ENCODE measurements at places on chromosomes 3 and 15.

DNA sequence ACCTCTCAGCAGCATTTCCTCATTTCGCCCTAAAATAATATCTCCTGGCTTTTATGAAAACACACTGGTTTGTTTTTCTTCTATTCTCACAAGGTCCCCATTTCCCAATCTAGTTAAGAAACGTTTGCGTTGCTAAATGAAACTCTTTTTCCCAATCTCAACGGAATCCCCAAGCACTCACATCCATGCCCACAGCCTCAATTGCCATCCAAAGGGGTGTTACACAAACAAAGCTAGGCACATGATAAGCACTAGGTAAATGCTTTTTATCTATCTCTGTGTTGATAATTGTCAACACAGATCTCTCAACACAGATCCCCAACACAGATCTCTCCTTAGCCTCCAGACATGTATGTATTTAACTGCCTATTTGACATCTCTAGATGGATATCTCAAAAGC lies 35.2 kb upstream of the TF start:
- no peak for DNase-seq

GRCh38 chr3:72724070-72724469 lies 124.2 kb downstream of the SHQ1 start:
- DNase-seq, result no peak

- DNase-seq, result no peak
These were observed 36.7 kb downstream of the SLC28A1 start for GRCh38 chr15:84921121-84921520.

- no peak for DNase-seq
These were observed 495 bp upstream of the MYEF2 start for GRCh38 chr15:48178648-48178931.

GRCh38 chr3:54572197-54572895 lies 355.5 kb downstream of the LRTM1 start:
- DNase-seq, result no peak

- peak; percentile 66 for DNase-seq
These were observed 61.0 kb downstream of the KLF13 start for GRCh38 chr15:31387479-31388118.

GRCh38 chr3:141388823-141389621 lies 20.7 kb downstream of the ZBTB38 start:
- DNase-seq, result no peak

DNA sequence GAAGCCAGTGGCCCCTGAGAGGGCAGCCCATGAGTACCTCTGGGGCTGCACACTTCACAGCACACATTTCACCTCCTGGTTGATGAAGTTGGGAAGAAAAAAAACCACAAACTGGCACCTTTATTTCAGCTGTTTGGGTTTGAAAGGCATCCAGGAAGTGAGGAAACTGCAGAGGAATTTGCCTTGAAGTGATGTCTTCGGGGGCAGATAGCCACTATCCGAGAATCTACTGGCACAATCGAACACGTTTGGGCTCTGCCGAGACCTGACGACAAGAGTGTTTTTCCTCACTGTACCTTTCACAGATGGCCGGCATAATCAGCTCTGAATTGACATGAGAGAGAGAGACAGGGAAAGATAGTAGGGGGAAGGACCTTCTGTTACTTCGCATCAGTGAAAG lies 59.7 kb downstream of the LRIG1 start:
- DNase-seq, result no peak

- DNase-seq, result no peak
These were observed 161.0 kb downstream of the FOXB1 start for GRCh38 chr15:60165111-60165510.

- DNase-seq, result no peak
These were observed 67.4 kb upstream of the ST8SIA2 start for GRCh38 chr15:92326236-92326635.

DNA sequence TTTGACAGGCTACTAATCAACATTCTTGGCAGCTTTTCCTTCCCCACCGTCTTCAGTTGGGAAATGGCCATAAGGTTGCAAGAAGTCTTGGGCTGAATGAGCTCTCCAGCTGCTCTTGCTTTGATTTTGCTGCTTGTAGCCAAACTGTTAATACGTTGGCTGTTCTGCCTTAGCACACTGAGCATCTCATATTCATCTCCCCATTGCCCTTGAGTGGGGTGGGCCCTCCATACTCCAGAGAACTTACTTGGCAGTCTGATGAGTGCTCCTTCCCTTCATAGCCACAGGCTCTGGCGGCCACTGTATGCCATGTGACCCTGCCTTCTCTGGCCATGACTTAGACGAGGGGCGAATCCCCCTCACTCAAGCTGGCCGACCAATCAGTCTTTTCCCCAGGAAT lies 25.8 kb upstream of the PAQR5 start:
- no peak for DNase-seq

DNA sequence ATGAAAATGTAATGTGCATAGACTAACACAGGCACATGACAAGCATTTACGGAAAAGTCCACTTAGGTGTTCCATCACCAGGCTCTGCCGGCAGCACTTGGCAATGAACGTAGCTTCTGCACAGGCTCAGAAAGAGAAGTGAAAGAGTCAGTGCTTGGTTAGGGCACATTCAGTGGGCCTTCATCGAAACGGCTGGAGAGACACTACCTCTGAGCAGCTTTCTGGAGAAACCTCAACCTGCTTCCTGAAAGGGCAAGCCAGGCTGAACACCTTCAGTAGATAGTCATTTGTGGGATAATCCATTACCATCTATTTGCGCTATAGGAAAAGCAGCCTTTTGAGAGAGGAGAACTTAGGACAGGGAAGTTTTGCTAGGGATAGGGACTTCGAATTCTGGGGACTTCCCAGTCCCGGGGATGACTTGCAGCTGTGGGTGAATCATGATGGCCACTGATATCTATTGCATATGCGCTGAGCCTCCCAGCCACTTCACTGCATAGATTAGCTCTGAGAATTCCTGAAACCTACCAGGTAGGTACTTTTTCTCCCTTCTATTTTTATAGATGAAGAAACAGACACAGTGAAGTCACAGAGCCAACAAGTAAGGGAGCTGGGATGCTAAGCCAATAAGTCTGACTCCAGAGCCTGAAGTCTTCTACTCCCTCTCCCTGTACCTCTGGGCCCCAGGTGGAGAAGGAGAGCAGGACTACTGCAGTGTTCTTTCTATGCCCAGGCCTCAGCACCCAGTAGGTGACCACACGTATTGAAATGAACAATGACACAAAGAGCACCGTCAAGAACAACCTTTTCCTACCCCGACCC lies 4.2 kb upstream of the SH2D7 start:
- DNase-seq, result peak; percentile 36

DNA sequence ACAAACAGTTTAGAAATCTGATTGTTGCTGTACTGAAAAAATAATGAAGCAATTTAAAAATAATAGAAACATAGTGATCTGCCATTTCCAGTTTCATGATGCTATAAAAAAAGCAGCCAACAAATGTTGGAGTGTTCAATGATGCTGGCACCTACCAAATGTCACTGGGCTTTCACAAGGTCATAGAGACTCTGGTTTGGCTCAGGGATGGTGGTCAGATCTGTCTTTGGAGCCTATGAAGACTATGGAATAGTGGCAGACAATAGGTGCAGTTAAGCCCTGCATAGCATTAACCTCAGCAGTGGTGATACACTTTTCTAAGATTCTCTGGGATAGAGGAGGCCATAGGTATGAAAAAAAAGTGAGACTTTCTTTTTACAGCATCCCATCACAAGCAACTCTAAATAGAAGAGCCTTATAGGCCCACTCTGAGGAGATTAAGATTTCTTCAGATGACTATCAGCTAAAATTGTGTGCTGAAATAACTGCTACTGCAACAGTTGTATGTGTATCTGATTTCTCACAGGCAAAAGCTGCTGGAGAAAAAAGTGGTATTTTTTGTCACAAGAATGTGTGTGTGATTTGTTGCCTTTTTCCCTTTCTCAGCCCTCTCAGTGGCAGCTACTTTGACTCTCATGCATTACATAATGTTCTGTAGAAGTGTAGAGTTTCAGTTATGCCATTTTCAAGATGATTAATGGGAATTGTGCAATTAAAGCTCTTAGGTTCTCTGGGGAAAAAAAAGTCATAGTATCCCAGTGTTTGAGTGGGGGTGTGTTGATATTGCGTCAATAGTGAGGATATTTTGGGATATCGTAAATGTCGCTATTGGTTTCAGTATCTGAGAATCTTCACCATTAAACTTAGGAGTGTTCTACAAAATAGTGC lies 137.4 kb downstream of the MBNL1 start:
- DNase-seq, result no peak

GRCh38 chr3:149975919-149976318 lies 5.2 kb upstream of the PFN2 start:
- no peak for DNase-seq

DNA sequence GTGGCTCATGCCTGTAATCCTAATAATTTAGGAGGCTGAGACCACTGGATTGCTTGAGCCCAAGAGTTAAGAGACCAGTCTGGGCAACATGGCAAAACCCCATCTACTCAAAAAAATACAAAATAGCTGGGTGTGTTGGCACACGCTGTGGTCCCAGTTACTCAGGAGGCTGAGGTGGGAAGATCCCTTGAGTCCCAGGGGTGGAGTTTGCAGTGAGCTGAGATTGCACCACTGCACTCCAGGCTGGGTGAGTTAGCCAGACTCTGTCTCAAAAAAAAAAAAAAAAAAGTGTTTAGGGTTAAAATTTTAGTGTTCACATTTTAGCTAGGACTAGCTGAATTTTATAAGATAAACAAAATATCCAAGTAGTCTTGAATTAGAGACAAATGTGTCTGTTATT lies 1340.1 kb upstream of the EPHA6 start:
- DNase-seq, result no peak

GRCh38 chr3:173939331-173939730 lies 541.8 kb downstream of the NLGN1 start:
- no peak for DNase-seq

DNA sequence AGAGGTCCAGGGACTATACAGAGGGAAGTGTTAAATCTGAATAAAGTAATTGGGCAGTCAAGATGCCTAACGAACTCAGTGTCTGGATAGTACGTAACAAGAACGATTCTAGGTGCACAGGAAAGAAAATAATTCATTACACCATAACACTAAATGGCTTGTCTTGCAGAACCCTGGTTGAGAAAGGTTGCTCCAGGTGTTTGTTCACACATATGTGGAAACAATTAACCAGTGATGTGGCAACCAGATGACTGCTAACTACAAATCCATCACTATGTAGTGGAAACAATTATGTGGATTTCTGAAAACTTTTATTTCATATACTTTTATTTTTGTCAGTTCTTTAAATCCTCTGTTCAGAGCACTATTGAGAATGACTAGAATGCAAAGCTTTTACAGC lies 10.4 kb upstream of the HDC start:
- DNase-seq, result no peak

GRCh38 chr3:150259526-150260397 lies 148.3 kb upstream of the TSC22D2 start:
- no peak for DNase-seq

DNA sequence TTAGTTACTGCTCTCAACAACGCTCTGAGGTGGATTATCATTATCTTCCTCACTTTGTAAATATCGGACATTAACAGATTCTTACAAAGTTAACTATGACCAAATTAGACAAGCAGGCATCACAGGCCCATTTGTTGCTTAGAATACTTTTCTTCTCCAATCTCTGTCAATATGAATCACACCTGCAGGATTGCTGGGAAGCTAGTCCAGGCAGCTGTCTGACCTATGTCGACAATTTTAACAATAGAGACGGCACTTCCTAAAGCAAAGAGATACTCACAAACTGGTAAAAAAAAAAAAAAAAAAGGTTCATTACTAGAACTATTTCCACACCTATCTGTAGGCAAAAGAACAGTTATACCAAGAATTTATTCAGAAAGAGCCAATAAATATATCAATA lies 85.3 kb downstream of the DPH6 start:
- no peak for DNase-seq

GRCh38 chr15:66095871-66096687 lies 157.5 kb downstream of the MEGF11 start:
- DNase-seq, result no peak

DNA sequence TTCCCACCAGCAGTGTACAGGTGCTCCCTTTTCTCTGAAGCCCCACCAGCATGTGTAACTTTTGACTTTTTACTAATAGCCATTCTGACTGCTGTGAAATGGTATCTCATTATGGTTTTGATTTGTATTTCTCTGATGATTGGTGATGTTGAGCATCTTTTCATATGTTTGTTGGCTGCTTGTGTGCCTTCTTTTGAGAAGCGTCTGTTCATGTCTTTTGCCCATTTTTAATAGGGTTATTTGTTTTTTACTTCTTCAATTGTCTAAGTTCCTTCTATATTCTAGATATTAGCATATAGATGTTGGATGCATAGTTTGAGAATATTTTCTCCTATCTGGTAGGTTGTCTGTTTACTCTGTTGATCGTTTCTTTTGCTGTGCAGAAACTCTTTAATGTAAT lies 14.6 kb downstream of the ACTC1 start:
- no peak for DNase-seq

GRCh38 chr3:159356606-159357005 lies 554.8 kb downstream of the MFSD1 start:
- DNase-seq, result no peak

- DNase-seq, result no peak
These were observed 1.2 kb downstream of the C3orf85 start for GRCh38 chr3:109137761-109138160.

DNA sequence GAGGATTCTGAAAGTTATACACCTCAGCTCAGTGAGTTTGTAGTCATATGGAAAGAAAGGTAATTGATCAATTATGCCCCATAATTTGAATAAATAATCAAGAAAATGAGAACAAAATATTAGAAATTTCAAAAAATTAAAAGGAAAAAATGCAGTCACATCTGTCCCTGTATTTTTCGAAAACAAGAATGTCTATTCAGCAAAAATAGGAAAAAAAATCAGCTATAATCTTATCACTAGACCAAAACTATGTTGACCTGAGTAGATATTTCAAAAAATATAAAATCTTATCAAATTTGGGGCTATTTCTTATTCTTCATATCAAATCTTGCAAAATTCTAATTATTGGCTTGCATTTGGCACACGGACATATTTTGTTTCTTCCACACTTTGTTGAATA lies 501.2 kb upstream of the CNTN3 start:
- no peak for DNase-seq

- DNase-seq, result no peak
These were observed 110.7 kb upstream of the C3orf80 start for GRCh38 chr3:160114355-160114995.

GRCh38 chr15:42193383-42193782 lies 14.7 kb downstream of the VPS39 start:
- no peak for DNase-seq

DNA sequence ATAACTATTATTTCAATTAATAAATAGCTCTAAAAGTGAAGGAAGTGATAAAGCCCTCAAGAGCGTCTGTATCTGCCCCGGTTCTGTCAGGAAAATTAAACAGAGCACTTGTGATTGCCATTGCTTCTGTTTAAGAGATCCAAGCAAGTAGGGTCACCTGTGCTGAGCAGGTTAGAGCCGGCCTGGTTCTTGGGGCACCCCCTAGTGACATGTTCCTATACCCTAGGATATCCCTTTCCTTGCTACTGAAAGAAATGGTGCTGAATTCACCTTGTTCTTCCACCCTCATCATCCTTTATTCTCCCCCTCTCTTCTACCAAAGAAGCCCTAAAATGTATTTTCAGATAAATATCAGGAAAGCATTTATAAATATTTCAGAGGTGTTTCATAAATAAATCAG lies 323.5 kb downstream of the RORA start:
- DNase-seq, result peak; percentile 72

- no peak for DNase-seq
These were observed 764.4 kb upstream of the NECTIN3 start for GRCh38 chr3:110307065-110307809.

- DNase-seq, result no peak
These were observed 50.5 kb downstream of the CD86 start for GRCh38 chr3:122105626-122106025.

- no peak for DNase-seq
These were observed 33.2 kb upstream of the GOLGA8B start for GRCh38 chr15:34616613-34617012.
